ENCODE measurements at places on chromosomes 2 and 18.

GRCh38 chr2:179447839-179448447, 183.3 kb upstream of the SESTD1 start:
- no peak for DNase-seq

GRCh38 chr2:168147830-168148794, 99.3 kb downstream of the STK39 start:
- DNase-seq: no peak

DNA sequence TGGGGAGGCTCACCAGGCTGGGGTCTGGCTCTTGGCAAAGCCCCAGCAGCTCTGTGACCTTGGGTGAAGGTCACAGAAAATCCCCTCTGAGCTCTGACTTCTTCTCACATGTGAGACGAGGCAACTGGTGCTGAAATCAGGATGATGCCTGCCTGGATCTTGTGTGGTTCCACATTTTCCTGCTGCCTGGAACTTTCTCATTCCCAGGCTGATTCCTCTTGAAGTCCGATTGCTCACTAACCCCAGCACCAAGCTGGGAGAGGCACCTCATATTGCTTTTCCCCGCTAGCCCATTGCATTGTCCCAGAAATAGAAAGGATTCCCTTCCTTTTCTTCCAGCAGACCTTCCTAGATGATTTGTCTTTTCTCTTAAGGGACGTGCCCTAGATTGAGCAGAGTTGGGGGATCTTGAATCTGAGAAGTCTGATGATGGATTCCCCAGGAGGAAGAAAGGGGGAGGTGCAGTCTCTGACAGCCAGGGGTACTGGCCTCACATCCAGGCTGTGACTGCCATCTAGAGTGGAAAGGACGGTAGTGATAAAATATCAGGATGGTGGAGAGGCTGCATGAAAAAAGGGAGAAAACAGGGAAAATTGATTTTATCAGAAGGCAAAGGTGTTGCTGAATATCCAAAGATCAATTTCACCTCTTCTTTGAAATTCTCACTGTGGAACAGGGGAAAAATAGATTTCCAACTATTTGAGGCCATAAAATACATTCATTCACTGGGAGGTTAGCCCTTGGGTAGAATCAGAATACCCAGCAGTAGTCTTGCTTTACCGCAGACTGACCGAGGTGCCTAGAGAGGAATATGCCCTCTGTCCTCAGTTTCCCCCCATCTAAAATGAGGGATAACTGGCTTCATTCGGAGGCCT, 96.3 kb downstream of the FAM210A start:
- DNase-seq: peak; percentile 75

- no peak for DNase-seq
These were observed 827.0 kb upstream of the RAB6C start for GRCh38 chr2:129152514-129152913.
